ENCODE measurements at places on chromosomes 3 and 15.

GRCh38 chr3:70734756-70735155 is 422.3 kb upstream of the MDFIC2 start:
- DNase-seq = no peak

- DNase-seq = no peak
These were observed 134.2 kb upstream of the ALCAM start for GRCh38 chr3:105232553-105232952.

DNA sequence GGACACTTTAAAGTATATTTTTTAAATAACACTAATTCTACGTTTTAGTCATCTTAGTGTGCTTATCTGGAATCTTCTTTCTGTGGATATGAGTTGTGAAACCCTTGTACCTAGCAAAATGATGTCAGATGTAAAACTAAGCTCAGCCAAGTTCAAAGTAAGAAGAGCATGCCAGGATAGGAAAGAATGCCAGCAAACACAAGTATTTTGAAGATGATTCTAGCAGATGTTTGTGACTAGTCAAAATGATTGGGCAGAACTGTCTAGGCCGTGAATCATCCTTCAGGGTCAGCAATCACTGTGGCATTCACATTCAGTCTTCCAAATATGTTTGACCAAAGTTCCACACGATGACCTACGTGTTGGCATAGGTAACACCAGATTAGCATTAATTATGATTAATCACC is 5.4 kb upstream of the PLOD2 start:
- no peak for DNase-seq

GRCh38 chr3:14810070-14810791 is 8.5 kb upstream of the FGD5 start:
- DNase-seq = no peak

DNA sequence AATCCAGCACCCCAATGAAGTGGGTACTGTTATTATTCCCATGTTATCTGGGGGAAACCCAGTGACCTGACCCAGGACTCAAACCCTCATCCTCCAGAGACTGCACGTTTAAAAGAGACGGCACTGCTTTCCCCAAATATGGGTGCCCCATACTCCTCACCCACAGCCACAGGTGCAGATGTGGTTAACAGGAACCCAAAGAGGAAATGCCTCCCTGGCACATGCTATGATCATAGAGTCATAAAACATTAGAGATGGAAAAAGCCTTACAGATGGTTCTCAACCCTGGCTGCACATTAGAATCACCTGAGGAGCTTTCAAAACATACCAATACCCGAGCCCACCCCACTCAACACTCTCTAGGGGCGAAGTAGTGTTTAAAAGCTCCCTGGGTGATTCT is 111.5 kb downstream of the SEMA5B start:
- DNase-seq = no peak

GRCh38 chr3:64608741-64609140 is 79.1 kb downstream of the ADAMTS9 start:
- DNase-seq = no peak

DNA sequence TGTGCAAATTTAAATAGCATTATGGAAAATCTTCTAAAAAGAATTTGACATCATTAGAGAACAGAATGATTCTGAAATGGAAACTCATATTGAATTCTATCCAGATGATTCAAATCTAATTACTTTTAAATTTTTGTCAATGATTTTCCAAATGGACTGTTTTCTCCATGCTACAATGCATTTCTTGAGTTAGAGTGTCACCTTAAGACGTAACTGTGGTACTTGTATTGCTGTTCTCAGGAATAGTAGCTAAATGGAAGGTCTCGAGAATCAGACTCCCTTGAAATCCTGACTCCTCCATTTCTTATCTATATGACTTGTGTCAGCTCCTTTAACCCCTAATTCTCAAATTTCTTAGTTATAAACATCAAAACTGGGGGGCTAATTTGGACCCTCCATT is 102.3 kb downstream of the P2RY1 start:
- no peak for DNase-seq

DNA sequence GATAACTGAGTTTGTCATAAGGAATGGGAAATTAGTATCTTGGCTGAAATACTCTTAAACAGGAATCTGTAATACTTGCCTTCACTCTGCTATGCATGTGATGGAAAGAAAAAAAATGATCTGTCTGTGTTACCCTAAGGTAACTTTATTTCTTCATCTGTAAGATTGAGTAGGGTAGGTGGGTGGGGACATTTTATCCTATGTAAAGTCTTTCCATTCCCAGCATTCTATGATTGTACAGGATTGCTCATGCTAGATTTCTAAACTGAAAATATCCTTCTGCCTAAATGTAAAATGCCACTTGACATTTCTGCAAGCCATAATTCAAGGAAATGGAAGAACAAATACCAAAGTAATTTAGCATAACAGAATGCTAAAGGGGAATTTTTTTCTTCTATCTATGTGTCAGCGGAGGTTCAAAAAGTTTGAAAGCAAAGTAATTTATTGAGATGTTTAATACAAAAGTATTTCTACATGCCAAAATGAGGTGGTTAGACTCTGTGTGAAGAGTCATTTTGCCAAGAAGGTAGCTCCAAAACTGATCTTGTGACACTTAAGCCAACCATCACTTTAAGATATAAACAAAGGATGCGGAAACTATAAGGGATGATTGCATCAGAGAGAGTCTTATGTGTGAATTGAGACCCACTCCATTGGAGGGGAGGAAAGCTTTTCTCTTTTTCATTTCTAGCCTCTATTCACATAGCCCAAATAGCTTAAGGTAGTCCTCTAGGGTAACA is 46.6 kb upstream of the SERPINI2 start:
- no peak for DNase-seq

- peak; percentile 6 for DNase-seq
These were observed 1.4 kb downstream of the FOXP1 start for GRCh38 chr3:71582036-71582611.

DNA sequence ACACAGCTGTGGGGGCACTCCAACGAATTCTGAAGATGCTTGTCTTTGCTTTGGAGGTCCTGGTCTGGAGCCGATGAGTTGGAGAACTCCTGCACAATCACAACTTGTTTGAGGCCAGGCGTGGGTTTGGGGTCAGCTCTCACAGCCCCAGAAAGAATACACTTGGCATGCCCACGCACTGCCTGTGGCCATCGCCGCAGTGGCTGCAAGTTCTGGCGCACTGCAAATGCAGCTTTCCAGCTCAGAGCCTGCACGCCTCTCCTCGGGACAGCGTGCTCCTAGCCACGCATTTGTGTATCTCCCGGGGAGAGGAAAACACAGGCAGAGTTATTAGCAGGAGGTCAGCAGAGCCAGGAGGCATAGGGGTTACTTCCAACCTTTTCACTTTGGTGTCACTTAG is 282.7 kb downstream of the ADAMTS17 start:
- DNase-seq = no peak

GRCh38 chr15:45573961-45574629 is 13.1 kb upstream of the BLOC1S6 start:
- no peak for DNase-seq

GRCh38 chr3:152581951-152582350 is 253.0 kb upstream of the P2RY1 start:
- no peak for DNase-seq

GRCh38 chr3:135197246-135197645 is 402.2 kb downstream of the EPHB1 start:
- no peak for DNase-seq

DNA sequence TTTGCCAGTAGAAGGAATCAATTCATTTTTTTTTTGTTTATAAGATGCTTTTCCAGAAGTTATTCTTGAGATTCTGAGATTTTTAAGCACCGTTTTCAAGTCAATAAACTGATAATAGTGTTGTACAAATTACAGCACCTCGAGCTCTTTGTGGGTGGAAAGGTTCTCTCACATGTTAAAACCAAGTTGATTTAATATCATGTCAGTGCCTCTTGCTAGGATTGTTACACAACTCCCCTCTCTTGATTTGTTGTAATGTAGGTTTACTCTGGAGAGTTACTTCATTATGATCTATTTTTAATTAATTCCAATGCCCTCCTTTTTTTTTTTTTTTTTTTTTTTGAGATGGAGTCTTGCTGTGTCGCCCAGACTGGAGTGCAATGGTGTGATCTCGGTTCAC is 25.8 kb upstream of the UBXN7 start:
- DNase-seq = no peak

DNA sequence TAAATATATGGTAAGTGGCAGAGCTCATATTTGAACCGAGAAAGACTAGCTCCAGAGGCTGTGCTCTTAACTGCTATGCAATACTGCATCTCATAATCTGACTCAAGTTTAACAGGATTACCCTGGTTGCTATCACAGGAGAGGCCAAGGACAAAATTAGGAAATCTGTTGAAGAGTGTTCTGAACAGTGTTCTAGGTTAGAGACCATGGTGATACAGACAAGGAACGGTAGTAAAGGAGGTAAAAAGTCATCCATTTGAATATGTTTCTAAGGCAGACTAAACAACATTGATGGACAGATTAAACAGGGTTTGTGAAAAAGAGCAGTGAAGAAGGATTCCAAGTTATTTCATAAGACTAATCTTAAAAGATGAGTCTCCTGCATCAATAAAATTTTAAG is 22.1 kb downstream of the PLOD2 start:
- no peak for DNase-seq

- no peak for DNase-seq
These were observed 8.2 kb downstream of the LRIG1 start for GRCh38 chr3:66492672-66493071.

- DNase-seq = no peak
These were observed 400.0 kb upstream of the PPP2R3A start for GRCh38 chr3:135565546-135565945.

DNA sequence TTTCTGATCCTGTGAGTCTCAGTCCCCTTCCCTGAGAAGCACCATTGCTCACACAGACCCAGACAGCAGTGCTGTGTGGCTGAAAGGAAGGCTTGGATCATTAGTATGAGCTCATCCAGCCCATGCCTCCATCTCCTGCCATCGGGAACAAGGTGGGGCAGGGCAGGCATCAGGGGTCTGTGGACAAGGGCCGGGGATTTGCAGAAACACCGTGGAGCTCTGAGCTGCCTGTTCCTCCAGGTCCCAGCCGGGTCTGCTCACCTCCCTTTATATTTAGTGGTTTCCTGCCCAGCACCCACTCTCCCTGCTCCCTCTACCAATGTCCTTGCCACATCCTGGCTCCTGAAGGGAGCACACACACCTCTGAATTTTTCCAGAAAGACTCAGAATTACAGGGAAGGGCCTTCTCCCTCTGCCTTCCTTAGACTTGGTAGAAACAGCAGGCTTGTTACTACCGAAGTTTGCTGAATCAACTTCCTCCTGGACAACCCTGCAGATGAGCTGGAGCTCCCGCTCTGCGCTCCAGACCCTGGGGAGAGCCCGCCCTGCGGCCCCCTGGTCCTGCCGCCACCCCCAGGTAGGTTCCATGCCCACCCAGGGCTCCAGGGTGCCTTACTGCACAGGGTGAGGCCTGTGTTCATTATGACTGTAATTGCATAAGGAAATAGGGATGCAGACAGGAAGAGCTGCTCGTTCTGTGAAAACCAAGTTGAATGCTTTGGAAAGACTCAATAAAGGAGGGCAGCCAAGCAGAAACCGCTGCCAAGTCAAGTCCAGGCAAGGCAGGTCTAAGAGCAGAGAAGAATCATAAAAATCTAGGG is 128.1 kb downstream of the NSMCE3 start:
- DNase-seq = no peak

DNA sequence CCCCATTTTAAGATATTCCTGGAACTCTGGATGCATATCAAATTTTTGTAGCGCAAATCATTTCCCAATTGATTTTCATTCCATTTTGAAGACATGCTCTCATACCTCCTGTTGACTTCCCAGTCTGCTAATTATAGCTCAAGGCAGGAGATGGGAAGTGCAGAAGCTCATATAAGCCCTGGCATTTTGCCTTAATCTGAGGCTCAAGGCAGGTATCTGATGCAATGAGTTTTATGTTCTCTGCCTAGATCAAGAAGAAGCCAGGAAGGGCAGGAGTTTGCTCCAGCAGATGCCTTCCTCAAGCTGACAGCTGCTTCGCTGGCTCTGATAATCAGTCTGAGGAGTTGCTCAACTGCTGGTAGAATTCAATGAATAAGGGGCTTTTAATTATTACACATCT is 65.6 kb upstream of the NEDD4 start:
- DNase-seq = peak; percentile 25

Data from gastrocnemius medialis (tissue), 4 donors.